ENCODE measurements at places on chromosomes 4 and X.

DNA sequence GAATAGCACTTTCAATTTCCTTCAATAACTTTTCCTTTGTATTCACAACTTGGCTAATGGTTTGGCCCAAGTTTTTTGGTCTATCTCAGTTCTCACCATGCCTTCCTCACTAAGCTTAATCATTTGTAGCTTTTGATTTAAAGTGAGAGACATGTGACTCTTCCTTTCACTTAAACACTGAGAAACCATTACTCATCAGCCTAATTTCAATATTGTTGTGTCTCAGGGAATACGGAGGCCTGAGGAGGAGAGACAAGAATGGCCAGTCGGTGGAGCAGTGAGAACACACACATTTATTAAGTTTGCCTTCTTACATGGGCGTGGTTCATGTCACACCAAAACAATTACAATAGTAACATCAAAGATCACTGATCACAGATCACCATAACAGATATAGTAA lies 56.7 kb downstream of the TSPAN5 start:
- DNase-seq, result no peak

DNA sequence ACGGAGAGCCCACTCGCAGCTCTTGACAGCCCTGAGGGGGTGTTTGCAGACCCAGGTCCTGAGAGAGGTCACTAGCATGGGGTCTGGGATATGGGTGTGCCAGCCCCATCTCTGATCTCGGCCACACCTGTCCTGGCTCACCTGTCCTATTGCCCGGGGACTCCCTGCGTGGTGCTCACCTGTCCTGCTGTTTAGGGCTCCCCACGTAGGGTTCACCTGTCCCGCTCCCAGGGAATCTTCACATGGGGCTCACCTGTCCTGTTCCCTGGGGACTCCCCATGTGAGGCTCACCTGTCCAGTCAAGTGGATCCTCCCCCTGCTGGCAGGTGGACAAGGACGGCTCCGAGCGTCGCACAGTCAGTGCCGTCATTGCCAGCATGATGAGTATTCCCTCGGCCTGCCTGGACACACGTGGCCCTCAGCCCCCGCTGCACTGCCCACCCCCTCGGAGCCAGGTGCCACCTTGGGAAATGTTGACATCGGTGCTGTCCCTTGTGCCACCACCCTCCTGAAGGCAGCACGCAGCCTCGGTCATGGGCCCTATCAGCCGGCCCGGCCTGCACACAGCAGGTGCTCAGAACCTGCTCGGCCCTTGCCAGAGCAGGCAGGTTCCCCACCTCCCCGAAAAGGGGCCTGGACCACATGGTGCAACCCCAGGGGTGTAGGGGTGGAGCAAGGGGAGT lies 6.3 kb downstream of the SLC49A3 start:
- no peak for DNase-seq

DNA sequence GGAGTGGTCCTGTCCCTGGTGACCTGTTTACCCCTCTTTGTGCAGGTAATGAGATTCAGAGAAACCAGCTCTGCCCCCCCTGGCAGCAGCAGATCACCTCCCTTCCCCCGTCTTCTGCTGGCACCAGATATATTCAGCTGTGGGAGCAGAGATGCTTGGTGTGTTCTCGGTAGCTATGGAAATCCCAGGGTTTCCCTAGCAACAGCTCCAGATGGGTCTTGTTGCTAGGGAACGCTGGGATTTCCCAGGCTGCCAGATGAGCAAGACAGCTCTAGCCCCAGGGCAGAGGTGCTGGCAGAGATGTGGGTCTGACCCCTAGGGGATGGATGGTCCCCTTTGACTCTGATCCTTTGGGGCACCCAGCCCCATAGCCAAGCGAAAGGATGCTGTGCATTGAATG lies 20.2 kb downstream of the CETN2 start:
- no peak for DNase-seq

DNA sequence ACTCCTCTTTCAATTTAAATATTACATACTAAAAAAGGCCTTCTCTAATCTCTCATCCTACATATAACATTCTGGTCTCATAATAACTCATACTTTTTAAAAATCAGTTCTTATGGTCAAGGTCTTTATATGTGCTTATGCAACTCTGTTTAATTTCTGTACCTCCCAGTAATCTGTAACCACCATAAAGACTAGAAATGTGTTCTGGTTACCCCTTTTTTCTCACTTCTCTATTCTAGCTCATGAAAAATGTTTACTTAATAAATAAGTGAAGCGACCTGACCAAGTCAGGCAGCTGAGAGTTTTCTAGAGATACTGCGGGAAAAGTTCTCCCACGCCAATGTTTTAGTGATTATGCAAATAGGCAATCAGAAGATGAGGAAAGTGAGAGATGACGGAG lies 548.8 kb upstream of the FAM241A start:
- DNase-seq, result no peak

DNA sequence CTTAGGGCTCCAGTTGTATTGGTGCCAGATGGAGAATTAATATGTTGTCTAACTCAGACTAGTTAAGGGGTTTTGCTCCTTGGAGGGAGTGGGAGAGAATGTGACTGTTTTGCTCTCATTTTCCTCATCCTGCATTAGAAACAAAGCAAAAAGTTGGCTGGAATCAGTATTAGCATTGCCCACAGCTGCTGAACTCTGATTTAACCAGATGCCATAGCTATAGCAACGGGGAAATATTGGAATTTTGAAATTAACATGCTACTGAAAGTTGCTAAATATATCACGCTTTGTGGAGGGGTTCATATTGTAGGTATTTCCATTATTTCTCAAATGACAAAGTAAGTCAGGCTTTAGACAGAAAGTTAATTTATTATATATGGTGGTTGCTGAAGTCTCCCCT lies 66.7 kb upstream of the EOLA2 start:
- DNase-seq, result no peak

DNA sequence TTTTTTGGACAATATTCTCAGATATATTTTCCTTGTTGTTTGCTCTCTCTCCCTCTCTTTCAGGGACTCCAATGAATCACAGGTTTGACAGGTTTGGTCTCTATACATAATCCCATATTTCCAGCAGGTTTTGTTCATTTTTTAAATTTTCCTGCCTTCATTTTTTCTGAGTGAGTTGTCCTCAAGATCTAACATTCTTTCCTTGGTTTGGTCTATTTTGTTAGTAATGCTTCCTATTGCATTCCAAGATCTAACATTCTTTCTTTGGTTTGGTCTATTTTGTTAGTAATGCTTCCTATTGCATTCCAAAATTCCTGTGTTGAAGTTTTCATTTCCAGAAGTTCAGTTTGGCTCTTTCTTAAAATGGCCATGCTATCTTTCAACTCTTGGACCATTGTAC lies 45.3 kb upstream of the ZMAT1 start:
- DNase-seq, result no peak

- no peak for DNase-seq
Observed at GRCh38 chr4:2790583-2791517, 2.0 kb upstream of the SH3BP2 start.

DNA sequence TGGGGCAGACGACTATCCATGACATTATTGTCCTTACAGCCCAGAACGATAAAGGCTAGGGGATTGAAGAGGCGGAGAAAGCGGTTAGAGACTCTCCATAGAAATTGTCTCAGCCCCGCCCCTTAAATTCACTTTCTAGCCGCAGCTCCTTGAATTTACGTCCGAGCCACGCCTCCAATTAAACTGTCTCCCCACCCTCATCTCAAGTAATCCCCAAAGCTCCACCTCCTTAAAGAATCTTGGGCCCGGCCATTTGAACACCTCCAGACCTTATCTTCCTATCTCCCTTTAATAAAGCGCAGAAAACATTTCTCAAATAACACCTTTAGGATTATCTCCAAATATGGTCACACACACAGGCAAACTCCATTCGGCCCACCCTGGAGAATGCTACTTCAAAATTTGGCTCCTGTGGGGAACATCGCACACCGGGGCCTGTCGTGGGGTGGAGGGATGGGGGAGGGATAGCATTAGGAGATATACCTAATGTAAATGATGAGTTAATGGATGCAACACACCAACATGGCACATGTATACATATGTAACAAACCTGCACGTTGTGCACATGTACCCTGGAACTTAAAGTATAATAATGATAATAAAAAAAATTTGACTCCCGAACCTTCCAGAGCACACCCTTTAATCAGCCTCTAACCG lies 7.2 kb upstream of the MAGIX start:
- no peak for DNase-seq

- DNase-seq, result no peak
Observed at GRCh38 chrX:136162827-136163570, 15.7 kb downstream of the FHL1 start.

- DNase-seq, result no peak
Observed at GRCh38 chr4:22238742-22239141, 277.1 kb downstream of the ADGRA3 start.

- no peak for DNase-seq
Observed at GRCh38 chr4:150827226-150827625, 187.9 kb downstream of the LRBA start.

DNA sequence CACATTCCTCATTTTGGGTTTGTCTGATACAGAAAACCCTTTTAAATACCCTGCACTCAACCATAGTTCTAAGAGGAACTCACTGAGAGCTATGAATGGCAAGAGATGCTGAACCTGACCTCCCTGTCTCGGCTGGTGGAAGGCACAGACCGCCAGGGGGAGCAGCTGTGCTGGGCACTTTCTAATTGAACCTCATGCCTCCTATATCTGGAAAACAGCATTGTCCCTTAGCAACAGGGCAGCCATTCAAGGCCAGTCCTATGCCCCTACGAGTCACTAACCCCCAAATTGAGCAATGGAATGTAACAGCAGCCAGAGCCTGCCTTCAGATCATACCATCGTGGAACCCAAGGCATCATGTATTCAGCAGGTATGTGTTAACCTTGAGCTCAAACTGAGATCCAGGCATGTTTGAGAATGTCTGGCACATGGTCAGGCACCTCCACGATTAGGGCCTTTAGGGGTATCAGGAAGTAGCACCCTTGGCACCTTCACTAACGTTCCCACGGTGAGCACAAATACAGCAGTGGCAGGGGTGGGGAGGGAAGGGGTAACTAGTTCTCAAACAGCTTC lies 5.1 kb downstream of the USP27X start:
- peak; percentile 19 for DNase-seq

DNA sequence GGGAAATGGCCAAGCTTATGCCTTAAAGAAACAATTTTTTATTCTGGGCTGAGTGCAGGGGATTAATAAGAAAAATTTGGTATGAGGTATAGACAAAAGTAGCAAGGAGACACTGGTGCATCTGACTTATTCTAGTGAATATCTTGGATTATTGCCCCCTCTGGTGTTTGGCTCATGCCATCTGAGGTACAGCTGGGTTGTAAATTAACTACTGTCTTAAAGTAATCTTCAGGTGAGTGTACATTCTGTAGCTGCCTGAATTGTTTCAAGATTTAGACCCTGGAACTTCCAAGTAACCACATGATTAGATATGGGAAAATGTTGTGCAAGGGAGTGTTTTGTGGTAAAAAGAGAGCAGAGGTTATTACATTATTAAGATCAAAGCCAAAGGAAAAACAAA lies 988.7 kb downstream of the FAM133A start:
- no peak for DNase-seq

DNA sequence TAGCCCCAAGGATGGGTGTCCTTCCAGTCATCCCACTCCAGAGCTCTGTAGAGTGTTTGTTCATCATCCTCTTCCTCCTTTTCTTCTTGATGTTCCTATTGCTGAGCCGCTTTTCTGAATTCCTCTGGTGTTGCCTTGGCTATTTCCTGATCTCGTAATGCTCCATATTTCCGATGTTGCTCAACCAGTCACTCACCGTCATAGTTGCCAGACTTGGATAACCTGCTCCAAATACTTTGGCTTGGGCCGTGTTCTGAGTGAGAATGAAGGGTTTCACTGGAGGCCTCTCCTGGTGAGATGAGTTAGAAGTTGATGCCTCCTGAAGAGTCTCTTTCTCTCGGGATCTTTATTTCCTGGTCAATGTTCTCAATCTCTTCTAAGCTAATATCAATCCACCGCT lies 27.8 kb upstream of the HNRNPD start:
- no peak for DNase-seq

DNA sequence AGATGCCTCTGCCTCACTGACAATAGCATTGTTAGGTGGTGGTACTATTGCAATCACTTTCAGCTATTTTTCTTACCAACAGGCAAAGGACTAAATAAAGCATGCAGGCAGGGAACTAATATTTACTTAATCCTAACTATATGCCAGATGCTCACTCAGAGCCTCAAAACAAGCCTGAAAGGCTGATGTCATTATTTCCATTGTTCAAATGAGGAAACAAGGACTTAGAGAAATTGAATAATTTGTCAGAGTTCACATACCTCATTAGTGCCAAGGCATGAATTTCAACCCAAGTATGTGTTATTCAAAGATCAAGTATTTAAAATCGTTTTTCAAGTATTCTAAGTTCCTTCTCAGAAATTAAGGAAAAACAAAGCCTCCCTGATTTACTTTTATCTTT lies 374.9 kb upstream of the TECRL start:
- no peak for DNase-seq

DNA sequence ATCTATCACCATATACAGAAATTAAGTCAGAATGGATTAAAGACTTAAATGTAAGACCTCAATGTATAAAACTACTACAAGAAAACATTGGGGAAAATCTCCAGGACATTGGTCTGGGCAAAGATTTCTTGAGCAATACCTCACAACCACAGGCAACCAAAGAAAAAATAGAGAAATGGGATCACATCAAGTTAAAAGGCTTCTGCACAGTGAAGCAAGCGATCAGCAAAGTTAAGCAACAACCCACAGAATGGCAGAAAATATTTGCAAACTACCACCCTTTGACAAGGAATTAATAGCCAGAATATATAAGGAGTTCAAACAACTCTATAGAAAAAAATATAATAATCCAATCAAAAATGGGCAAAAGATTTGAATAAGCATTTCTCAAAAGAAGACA lies 236.9 kb upstream of the EMCN start:
- DNase-seq, result no peak

- DNase-seq, result no peak
Observed at GRCh38 chr4:153535772-153536513, 69.8 kb downstream of the TMEM131L start.

GRCh38 chrX:10062980-10063379 lies 93.8 kb upstream of the CLCN4 start:
- DNase-seq, result no peak

DNA sequence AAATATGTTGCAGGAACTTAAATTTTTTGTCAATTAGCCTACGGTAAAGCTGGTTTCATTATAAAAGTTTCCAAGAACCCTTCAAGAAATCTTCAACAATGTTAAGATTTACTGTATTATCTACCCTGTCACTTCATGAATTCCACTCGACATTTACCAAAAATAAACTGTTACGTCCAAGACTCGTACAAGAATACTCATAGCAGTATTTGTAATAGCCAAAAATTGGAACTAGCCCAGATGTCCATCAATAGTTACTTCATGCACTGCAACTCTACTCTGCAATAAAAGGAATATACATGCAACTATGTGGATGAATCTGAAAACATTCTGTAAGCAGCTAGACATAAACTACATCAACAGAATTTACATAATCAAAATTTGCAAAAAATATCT lies 13.4 kb downstream of the RBMX start:
- no peak for DNase-seq

Data from stimulated activated CD8-positive, alpha-beta memory T cell treated with anti-CD3 and anti-CD28 coated beads, Interleukin-4, amount 100 ng/mL, for 1 hour (primary cell).